EL (cell line): ENCODE measurements at places on chromosomes 12 and 14.

DNA sequence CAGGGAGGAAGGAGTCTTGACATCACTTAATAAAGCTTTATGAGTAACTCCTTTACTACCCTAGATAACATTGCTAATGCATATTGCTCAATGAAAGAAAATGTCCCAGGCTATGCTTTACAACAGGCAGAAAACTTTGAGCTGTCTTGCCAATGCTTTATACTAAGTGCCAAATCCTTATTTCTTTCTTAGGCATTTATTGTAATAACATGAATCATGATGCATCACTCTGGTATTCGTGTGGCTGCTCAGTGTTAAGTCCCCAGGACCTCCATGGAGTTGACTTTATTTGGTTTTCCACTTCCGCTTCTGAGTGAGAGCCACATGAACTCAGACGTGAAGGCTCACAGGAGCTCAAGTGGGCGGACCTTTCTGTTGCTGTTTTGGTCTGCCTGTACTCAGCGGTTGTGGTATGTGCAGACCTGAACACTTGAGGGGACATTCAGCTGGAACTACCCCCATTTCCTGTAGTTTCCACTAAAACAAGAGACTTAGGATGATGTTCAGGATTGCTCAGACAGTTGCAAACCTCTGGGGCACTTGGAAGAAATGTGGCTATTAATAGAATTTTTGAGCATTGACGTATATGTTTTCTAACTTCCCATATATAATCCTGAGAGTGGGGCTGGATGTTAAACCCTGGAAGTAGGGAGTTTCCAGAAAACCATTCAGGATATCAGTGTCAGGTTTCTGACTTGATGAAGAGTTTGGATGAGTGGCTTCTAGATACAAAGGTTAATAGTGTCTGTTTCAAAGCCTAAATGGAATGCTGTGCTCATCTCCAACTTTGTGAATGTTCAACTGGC is 258.6 kb downstream of the MSRB3 start:
- DNase-seq, result peak; percentile 100

DNA sequence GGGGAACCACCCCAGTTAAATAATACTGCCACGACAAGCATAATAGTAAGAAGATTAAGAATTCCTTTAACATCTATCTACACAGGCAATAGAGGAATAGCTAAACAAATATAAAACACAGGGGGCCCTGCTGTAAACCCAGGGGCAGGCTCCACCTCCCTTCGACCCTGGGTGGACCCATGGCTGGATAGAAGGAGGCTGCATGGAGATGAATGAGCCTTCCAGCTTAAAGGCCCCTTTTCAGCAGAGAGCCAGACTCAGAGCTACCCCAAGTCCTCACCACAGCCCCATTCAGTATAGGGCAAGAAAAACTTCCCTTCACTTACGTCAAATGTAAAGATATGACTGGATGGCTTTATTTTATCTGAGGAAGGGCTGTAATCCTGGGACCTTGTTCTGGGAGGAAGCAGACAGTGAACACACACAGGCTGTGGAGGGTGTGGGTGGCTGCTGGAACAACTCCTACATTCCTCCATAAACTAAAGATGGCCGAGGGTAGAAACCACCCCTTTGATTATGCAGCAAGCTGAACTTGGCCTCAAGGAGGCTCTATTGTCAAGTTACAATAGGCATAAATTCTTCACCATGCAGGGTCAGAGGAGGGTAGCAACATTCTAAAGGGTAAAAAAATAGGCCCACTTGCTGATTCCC is 30.4 kb downstream of the NUAK1 start:
- peak; percentile 47 for DNase-seq

DNA sequence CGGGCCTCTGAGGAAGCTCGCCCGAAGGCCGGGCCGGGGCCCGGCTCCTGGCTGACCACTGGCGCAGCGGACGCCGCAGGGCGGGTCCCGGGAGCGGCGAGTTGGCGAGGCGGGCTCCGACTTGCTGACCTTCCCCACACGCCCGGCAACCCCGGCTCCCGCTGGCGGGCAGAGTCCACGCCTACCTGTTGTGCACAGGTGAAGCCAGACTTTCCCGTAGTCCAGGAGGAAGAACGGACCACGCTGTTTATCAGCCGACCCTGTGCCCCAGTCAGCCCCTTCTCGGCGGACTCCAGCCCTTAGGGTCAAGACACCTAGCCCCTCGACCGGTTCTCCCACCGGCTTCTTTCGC is 407 bp downstream of the HEATR5A start:
- DNase-seq, result peak; percentile 65

DNA sequence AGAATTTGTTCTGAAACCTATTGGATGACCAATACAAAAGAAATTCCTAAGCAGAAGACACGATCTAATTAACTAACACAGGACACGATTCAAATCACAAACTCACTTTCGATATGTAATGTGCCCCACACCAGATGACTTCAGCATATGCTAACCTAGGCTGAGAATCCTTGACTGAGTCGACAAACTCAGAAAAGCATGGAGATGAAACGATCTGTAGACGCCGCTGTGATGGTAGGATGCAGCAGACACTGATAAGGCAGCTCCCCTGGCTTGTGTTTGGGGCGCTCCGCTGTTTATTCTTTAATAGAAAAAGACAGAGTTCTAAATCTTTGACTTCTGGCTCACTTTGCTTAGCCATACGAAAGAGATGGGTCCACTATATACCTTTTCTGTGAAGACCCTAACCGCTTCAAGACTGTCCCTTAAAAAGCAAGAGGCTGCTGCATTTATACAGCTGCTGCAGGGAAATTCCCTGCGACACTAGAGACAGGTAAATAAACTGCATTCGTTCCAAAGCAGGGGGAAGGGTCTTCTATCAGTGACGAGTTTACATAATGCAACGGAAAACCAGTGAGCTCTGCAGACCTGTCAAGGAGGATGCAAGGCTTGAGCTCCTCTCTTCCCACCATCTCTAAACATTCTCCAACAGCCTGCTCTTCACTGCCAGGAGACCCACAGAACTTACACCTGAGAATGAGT is 929 bp downstream of the CHD8 start:
- peak; percentile 14 for DNase-seq

DNA sequence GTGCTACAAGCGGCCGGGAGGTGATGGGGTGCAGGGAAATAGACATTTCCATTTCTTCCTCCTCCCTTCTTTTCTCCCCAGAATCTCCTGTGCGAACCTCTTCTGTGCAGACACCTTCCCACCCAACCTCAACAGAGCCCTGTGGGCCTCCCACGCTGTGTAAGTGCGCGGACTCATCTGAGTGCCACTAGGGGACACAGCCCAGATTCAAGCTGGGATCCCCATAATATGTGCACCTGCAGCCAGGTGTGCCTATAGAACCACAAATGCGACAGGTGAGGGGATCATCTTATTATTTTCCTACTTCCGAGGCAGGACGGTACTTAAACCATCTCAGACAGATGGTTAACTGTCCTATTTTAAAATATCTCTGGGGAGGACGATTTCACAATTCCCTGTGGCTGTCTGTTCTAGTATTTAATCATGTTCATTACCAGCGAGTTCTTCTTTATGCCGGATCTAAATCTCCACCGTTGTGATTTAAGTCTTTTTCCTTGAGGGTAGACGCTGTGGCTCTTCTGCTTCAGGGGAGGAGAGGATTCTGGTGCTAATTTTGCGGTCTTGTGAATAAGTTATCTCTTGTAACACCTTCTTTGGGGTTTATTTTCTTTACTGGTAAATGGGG is 17.2 kb upstream of the CACNA1C start:
- no peak for DNase-seq

DNA sequence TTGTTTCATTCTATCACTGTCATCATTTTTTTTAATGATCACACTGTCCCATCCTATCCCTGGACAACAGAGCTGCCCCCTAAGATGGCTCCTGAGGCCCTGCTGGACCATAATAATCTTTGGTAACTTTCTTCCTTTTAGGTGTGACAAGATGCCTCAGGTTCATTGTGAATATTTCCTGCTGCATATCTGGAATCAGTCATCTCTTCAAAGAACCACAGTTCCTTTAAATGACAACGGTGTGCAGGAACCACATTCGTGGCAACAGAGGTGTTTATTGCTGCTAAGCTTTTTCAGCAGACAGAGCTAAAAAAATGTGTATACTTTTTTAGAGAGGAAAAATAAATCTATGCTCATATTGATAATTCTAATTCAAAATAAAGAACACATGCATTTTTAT is 312.9 kb downstream of the MED13L start:
- DNase-seq, result no peak

DNA sequence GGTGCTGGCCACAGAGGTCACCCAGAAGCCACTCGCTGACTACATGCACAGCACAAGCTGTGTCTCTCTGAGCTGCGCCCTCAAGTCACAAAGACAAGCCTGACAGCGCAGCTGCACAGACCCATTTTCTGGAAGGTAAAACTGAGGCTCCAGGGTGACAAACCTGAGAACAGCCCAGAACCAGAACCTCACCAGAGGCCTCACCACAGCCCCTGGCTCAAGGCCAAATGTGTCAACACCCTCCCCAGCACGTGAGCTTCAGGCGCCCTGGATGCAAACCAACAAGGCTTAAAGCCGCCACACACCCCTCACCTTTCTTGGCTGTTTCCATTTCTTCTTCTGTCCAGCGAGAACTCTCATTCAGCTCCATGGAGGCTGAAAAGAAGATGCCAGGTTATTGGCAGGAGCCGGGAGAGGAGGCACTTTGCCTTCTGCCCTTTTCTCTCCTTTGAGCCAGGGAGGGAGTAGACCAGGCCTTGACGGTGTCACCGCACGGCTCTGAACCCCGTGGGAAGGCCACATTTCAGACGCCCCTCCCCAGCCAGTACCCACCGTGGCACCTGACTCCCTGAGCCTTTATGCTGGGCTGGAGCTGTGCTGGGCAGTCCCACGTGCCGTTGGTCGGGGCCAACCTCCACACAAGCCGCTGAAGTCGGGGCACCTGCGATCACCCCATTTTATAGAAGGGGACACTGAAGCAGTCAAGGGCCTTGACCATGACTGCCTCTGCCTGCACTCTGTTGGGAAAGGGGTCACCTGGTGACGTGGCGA is 103.1 kb downstream of the RFLNA start:
- DNase-seq, result no peak

DNA sequence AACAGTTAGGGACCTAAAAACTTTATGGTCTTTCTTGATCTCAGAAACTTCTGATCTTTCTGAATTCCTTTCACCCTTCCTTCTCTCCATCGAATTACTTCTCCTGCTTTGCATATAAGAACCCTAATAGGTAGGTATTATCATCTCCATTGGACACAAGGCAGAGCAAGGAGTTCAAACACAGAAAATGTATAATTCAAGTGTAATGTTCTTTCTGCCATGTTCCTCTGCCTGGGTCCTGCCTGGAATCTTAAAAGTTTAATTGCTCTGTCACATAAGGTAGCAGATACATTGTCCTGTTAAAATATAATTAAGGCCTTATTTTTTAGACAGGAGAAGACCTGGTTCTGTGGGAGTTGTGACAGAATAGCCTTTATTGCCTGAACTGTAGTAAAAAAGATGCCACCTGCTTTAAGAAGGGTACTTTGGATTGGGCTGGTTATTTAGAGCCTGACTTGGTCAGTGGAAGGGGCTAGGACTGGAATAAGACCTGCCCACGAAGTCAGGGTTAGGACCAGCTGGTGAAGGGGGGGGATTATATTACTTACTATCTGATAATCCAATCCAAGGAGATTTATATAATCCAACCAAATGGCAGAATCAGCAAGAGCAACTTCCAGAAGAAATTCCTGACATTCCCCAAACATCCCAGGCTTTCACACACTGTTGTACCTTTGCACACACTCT is 10.4 kb downstream of the G2E3 start:
- peak; percentile 41 for DNase-seq

DNA sequence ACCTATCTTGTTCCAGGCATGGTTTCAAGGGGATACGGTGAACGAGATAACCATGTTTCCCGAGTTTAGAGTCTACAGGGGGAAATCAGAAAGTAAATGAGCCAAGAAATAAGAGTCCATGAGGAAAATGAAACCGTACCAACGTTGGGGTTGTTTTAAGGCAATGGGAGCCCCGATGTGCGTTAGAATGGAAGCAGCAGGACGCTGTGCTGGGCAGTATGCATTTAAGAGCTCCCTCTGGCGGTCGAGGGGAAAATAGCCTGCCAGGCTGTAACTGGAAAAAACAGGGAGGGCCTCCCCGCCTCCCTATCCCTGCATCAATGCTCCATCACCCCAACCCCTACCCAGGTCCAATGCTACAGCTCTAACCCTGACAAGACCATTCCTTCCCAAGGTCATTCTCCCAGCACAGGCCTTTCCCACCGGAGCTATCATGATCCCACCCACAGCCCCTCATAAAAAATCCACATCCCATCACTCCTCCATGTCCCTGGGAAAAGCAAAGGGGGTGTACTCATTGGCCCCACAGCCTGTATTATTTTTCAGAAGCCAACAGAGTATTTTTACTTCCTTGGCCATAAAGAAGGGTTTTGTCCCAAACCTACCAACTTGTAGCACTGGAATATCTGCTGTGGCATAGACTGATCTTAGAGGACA is 226.3 kb upstream of the NOS1 start:
- DNase-seq, result peak; percentile 31
